ENCODE measurements at places on chromosomes 16 and 17.

DNA sequence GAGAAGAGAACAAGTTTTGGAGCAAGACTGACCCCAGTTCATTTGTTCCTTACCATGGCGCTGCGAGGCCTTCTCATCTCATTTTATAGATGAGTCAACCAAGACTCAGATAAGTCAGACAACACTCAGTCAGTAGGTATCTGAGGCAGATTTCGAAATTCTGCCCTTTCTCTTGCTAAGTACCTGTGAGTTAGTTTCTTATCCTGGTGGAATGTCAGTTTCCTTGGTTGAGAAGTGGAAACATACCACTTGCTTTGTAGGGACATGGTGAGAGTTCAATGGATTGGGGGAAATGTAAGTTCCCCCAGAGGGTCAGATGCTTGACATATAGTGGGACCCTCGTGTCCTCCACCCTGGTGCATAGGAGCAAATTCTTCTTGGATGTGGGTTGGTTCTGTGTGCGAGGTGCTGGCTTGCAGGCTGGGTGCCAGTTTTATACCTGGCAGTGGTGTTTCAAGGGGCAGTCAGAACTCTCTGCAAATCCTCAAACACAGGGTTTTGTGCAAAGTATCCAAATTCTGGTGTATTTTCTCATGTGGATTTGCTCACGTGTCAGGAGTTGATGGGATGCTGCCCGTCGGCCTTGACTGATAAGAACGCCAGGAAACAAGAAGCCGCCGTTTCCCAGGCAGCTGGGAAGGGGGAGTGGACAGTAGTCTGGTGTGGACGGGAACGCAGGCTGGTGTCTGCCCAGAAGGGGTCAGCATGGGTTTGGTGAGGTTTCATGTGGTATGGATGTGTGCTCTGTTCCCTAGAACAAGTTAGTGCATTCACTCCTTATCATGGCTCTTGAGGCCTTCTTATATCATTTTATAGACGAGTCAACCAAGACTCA lies 61.1 kb upstream of the CIBAR2 start:
- no peak for DNase-seq

- DNase-seq, result no peak
Observed at GRCh38 chr16:68446681-68447652, 1.3 kb downstream of the SMPD3 start.

DNA sequence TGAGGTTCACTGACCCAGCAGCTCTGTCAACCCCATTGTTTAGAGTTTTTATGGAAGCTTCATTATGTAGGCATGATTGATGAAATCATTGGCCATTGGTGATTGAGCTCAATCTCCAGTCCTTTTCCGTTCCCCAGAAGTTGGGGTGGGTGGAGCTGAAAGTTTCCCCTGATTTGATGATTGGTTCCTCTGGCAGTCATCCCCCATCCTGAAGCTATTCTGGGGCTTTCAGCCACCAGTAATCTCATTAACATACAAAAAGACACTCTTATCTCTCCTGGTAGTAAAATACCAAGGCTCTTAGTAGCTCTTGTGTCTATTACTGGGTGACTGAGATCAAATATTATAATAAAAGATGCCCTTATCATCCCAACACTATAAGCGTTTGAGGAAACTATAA lies 67.1 kb downstream of the TANC2 start:
- DNase-seq, result no peak

DNA sequence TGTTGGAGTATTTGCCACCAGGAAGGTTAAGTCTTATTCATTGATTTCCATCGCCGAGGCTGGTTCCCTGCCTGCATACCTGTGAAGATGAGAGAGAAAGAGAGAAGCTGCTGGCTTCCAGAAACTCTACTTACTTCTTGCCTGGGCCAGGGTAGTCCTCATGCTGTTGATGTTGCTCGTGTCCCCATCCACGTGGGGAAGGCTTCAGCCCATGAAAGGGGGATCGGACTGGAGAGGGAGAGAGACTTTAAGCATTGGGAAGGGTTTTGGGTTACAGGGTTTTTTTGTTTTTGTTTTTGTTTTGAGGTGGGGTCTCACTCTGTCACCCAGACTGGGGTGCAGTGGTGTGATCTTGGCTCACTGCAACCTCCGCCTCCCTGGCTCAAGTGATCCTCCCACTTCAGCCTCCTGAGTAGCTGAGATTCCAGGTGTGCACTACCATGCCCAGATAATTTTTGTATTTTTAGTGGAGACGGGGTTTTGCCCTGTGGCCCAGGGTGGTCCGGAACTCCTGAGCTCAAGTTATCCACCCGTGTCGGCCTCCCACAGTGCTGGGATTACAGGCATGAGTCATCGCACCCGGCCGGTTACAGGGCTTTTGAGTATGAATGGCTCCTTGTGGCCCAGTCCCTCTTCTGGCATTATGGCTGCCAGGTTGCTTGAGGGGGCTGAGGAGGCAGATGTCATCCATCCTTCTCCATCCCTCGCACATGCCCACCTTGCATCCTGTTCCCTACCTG lies 26.6 kb downstream of the ITGB3 start:
- DNase-seq, result no peak

DNA sequence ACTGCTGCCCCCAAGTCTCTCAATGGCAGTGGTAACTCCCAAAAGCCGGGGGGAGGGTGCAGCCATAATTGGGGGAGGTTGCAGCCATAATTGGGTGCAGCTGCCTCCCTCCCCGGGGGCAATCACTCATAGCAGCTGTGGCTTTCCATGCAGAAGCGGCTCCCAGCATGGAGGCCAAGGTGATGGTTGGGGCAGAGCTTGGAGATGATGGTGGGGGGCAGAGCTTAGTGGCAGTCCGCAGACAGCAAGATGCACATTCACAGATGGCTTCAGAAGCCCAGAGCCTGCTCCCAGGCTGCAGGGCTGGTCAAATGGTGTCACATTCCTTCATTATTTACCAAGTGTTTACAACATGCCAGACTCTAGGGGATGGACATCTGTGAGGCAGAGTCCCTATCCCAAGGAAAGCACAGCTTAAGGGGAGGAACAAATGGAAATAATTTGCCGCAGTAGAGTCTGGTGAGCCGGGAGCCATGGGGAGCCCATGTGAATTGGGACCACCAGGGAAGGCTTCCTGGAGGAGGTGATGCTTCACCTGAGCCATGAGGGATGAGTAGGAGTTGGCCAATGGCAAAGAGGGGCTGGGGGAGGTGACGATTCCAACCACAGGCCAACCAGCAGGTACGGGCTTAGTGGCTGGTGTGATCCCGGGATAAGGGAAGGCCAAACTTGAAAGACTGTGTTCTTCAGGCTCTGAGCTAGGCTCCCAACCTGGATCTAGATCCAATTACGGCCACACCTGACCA lies 8.1 kb downstream of the DOC2B start:
- DNase-seq, result no peak

DNA sequence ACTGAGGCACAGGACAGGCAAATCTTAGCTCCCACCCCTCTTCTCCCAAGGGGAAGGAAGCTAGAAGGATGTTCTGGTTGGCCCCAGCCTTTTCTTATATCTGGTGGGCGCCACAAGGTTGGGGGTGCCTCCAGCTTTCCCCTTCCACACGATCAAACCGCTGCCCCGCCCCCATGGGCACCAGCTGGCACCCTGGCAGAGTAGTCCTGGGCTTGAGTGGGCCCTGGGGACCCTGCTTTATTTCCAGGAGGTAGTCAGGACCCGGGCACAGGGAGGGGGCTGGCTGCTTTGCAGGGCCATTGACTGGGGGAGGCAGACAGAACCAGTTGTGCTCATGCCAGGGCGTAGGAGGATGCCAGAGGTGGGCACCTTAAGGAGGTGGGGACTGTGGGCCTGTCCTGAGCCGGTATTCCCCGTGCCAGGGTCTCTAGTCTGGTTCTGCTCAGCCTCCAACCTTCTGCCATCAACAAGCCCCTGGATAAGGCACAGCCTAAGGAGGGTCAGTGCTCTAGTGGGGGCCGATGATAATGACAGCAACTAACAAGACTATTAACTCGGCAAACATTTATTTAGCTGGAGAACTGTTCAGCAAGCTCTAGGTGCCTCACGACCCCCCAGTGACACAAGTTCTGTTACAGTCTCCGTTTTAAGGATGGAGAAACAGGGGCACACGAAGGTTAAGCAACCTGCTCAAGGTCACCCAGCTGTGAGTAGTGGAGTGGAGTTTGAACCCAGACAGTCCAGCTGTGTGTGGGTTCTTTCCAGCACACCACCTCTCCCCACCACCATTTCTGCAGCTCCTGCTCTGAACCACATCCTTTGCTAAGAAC lies 7.6 kb upstream of the PPP1R1B start:
- DNase-seq, result no peak

DNA sequence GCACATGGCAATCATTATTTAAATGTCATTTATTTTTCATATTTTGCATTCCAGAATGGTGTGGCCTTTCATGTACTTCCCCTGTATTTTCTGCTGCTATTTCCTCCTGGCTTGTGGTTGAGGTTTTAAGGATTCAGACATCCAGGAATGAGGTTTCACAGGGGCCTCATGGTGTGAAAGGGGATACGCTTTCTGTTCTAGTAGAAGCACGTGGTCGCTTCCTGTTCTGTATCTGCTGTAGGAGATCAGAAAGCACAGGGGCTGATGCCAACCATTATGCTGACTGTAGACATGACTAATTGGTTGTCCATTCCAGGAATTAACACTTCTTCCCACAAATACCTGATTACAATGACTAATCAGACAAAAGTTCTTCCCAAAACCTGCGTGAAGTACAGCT lies 405.9 kb downstream of the SHISA9 start:
- DNase-seq, result no peak

GRCh38 chr17:59538195-59538909 lies 27.1 kb upstream of the DHX40 start:
- DNase-seq, result no peak

DNA sequence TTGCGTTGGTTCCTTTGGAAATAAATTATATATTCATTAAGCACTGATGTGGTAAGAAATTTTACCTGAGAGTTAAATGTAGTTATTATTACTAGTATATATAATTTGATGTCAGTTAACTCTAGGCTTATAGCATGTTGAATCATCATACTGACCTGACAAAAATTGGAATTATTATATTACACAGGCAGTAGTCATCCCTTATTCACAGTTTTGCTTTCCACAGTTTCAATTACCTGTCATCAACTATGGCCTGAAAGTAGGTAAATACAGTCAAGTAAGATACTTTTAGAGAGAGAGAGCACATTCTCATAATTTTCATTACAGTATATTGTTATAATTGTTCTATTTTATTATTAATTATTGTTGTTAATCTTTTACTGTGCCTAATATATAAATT lies 1074.7 kb downstream of the CDH11 start:
- DNase-seq, result no peak
